ENCODE measurements at places on chromosomes 6 and 20.
A peak's percentile ranks its signal among the peaks of the same experiment; 100 is the strongest.

DNA sequence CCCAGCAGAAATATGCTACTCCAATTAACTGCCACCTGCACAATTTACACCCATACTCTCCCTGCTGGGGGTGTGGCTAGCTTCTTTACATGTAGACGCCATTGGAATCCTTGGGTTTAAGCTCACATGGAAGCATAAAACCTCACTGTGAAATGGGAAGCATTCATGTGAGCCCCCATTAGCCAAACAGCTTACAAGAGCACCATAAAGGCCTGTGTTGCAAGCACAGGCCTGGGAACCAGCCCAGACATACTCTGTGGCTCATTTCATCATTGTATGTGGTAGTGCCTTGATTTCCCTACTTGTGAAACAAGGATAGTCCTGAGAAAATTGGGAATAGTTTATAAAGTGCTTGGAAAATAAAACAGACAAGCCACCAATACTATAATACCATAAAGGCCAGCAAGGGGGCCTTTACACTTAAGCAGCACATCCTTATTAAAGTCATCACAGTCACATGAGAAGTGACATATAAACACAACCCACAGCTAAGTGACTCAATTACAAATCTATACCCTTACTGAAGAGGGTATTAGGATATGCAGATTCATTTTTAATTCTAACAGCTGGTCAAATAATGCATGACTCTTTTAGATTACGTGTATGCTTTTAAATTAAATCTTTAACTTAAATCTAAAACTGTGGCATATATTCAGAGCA is 6.8 kb downstream of the ADNP start:
- DNase-seq, result no peak

GRCh38 chr20:24018796-24019195 is 30.2 kb upstream of the GGTLC1 start:
- DNase-seq, result no peak

DNA sequence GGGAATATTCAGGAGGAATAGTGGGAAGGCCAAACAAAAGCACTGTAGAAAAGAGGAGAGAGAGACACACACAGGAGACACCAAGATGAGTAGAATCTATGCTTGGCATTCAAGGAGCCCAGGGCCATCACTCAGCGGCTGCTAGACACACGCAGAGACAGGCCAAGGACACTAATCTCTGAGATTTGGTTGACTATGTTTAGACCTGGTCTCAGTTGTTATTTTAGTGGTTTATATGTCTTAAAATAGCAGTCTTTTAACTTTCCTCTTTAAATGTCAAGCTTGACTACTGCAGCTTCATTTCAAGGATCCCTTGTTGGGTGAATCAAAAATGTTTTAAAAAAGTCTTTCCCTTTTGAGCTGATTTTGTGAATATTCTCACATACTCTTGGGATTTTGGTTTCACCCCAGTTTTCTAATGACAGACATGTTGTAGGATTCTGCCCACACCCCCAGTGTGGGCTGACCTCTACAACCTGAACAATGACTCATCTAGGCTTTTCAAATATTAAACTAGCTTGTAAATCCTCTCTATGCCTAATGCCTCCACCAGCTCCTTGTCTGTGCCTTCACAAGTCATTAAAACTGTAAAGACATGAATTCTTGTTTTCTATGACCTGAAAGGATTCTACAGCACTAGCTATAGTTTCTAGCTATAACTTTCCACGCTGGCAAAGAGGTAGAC is 142.7 kb upstream of the EXOC2 start:
- no peak for DNase-seq

GRCh38 chr20:37627060-37627766 is 66.6 kb upstream of the CTNNBL1 start:
- peak; percentile 2 for DNase-seq

DNA sequence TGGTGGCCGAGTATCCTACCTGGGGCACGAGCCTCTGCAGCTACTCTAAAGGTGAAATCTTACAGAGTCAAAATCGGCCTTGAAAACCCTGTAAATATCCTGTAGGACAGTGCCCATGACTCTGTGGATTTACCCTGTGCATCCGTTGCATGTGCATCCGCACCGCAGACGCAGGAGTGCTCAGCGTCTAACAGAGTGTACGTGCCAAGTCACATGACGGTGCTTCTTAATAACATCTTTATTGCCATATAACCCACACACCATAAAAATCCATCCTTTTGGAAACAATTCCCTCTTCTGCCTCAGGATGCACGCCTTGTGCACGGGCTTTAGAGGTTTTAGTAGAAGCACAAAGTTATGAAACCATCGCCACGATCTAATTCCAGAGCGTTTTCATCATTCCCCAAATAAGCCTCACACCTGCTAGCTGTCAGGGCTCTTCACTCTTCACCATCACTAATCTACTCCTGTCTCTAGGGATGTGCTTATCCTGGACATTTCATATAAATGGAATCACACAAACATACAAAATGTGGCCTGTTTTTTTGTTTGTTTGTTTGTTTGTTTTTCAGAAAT is 384.5 kb upstream of the SULF2 start:
- no peak for DNase-seq

- DNase-seq, result peak; percentile 16
Observed at GRCh38 chr20:2387180-2387577, 6.5 kb downstream of the TGM6 start.

DNA sequence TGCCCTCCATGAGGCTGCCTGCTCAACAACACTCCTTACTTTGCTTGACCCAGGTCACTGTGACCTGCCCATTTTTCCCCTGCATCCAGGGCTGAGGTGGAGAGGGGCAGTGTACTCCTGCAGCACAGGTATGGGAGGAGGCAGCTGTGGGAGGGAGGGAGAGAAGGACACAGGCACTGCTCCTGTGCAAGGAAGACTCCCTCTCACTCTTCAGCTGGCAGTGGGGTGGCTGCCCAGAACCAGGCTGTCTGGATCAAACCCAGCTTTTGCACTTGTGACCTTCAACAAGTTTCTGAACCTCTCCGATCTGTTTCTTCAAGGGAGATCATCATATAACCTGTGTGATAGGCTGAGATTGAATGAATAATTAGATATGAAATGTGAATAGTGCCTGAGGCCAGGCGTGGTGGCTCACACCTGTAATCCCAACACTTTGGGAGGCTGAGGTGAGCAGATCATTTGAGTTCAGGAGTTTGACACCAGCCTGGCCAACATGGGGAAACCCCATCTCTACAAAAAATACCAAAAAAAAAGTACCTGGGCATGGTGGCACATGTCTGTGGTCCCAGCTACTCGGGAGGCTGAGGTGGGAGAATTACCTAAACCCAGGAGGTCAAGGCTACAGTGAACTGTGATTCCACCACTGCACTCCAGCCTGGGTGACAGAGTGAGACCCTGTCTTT is 14.1 kb downstream of the TGIF2 start:
- DNase-seq, result no peak

DNA sequence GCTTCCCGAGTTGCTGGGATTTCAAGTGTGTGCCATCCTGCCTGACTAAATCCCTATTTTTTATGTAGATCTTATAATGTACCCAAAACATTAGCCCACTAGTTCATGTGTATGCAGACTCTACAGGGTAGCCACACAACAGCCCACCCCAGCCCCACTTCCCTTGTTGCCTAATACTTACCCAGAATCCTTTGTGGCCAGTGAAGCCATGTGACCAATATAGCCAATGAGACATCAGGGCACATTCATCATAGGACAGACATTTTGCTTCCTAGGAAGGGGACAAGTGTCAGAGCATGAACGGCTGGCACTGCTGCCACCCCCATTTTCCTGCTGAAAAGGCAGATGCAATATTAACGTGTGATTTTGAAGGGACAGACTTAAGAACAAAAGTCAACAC is 36.0 kb upstream of the TCP11 start:
- no peak for DNase-seq

- no peak for DNase-seq
Observed at GRCh38 chr6:67914419-67914818, 720.7 kb upstream of the ADGRB3 start.

DNA sequence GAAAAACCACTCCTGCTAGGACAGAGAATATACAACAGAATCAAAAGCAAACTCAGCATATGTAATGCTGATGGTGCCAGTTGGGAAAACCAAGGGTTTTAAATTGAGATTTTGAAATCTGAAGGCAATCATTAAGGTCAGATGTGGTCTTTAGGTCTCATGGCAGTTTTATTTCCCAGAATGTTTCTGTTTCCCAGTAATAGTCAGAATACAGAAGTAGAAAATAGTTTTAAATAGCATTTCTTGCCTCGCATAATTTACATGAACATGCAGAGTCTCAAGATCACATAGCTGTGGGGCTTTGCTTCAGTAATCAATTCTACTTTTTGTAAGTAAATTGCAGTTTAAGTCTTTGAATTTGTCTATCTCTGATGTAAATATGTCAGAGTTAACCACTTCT is 58.1 kb downstream of the RNF144B start:
- no peak for DNase-seq

- DNase-seq, result no peak
Observed at GRCh38 chr6:7085911-7086310, 21.9 kb upstream of the RREB1 start.

DNA sequence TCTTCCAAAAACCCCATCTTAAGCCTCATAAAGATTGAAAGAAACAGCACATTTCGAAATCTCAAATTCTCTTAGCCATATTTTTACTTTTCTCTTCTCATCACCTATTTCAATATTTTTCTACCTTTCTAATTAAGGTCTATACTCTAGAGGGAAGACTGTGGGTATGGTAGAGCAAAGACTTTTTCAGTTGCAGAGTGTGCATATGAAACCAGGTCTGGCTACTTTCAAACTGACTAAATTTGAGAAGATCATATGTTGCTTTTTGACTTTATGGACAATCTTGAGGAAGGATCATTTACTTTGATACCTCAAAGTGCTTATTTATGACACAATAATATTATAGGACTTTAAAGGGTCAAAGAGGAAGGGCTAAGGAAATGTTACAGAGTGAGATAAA is 20.7 kb downstream of the FILIP1 start:
- no peak for DNase-seq

DNA sequence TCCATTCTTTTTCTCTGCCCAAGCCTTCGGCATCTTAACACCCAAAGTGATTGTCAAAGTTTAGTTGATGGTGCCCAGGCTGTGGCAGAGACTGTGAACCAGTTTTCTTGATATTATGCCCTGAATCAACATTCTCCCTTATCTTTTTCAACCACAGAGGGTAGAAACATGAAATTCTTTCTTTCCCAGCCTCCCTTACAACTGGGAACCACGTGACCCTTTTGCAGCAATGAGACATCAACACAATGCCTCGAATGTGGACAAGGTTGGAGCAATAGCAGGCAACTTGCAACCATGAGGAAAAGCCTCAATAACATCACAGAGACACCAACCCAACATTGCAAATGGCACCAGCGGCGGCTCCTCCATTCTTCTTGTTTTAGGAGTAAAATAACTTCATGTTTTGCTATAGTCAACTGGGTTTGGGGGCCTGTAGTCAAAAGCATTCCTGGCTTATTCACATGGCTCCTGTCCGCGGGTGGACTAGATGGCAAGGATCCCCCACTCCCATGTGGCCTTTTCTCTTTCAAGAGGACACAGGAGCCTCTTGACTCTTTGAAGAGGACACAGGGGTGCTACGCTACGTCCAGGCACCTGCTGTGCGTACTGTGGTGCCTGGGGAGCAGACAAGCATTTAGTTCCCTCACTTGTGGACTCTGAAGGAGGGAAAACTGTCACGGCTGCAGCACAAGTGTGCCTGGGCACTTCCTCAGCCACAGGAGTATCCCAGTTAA is 90.5 kb downstream of the NOL4L start:
- no peak for DNase-seq

GRCh38 chr6:112335736-112336135 is 11.4 kb upstream of the RFPL4B start:
- DNase-seq, result no peak

GRCh38 chr6:98581705-98582104 is 252.7 kb upstream of the POU3F2 start:
- no peak for DNase-seq

GRCh38 chr20:45987108-45987780 is 15.2 kb upstream of the ZNF335 start:
- DNase-seq, result peak; percentile 72

DNA sequence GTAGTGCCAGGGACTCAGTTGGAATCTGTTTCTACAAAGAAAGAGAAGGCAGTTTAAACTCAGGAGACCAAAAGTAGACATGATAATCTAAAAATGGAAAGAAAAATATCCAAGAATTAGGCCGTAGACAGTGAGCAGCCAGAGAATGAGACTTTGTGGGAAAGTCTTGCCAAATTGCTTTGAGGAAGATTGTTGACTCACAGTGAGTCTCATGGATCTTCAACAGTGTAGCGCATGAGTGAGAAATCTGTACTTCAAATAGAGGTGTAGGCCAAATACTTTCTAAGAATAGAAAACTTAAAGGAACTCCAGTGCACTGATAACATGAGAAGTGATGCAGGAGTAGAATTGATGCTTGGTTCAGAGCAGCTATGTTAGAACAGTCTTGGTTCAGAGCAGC is 284.5 kb downstream of the HTR1B start:
- no peak for DNase-seq

- DNase-seq, result no peak
Observed at GRCh38 chr6:45514454-45515230, 136.9 kb upstream of the SUPT3H start.

DNA sequence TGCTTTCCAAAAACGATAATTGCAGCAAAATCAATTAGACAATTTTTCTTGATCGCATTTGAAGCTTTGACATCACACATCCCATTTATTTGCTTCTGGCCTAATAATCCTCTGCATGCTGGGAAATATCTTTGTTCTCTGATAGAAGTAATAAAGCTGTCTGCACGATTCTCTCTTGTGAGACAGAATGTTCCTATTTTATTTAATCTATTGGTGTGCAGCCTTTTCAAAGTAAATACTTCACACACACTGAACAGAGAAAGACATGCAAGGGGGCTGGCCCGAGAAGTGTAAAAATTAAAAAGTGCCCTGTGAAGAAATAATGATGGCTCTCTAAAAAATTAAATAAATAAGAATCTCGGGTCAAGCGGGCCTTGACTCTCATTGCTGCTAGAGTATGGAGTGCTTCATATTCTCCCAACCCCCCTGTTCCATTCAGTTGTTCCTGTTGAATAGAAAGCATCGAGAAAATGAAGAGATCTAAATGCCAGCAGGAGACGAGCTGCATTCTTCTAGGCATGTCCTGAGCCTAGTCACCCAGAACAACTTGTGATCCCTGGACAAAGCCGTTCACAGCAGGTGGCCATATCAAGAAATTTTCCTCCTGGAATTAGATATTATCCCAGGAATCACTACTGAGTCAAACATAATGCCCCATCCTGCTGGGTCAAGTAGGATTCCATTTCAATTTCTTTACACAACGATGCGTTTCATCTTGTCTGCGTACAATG is 625.9 kb upstream of the EPHA7 start:
- no peak for DNase-seq

DNA sequence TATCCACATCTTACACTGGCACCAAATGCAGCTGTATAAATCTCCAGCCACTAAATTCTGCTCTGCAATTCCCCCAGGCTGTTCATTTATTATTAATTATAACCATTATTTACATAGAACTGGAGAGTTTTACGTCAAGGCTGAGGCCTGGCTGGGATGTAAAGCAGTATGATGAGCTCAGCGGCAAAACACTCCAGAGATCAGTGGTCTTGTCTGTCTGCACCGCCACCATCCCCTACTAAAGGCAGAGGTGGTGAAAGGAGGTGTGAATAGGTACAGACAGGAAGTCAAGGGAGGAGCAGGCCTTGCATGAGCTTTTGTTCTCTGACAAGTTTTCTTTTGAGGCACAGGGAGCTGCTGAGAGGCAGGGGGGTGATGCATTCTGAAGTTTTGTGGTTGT is 159.9 kb upstream of the PCSK2 start:
- no peak for DNase-seq

- no peak for DNase-seq
Observed at GRCh38 chr6:71510856-71511255, 222.2 kb downstream of the OGFRL1 start.

- peak; percentile 41 for DNase-seq
Observed at GRCh38 chr6:16760516-16761470, at the start of gene ATXN1. Gene ATXN1, minus strand, starts transcription at chr6:16761460.

- no peak for DNase-seq
Observed at GRCh38 chr6:32617751-32618150, 19.5 kb upstream of the HLA-DQA1 start.
